ENCODE measurements at places on chromosomes 7 and 10.

GRCh38 chr7:99129001-99129400 lies 14.9 kb downstream of the SMURF1 start:
- no peak for DNase-seq

- DNase-seq: no peak
These were observed 91.5 kb upstream of the LRRC4 start for GRCh38 chr7:128122576-128123290.

DNA sequence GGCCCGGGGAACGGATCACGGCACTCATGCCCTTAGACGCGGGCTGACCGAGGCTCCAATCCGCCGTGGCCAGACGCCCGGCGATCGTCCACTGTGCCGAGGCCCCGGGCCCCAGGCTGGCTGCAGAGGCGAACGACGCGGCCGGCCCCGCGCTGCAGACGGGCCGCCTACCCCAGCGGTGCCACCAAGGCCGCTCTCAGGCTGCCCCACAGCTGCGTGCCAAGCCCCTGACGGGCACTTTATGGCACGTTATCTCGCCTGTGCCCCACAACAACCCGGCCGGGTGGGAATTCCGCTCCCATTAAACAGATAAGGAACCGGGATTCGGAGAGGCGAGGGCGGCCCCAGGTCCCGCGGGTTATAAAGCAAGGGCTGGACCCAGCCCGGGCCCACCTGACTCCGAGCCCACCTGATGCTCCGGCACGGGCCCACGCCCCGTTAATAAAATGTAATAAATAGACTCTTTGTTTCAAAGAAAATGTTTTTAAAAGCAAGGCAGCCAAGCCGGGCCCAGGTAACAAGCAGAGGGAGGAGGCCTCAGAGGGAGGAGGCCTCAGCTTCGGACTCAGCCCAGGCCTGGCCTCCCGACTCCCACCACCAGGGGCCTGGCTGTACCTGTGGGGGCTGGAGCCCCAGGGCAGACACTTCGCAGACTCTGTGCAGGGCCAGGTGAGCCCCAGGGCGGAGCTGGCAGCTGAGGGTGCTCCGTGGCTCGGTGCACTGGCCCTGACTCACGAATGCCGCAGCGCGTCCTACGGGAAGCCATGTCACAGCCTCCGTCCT lies 79.7 kb downstream of the FOXL3 start:
- DNase-seq: no peak

DNA sequence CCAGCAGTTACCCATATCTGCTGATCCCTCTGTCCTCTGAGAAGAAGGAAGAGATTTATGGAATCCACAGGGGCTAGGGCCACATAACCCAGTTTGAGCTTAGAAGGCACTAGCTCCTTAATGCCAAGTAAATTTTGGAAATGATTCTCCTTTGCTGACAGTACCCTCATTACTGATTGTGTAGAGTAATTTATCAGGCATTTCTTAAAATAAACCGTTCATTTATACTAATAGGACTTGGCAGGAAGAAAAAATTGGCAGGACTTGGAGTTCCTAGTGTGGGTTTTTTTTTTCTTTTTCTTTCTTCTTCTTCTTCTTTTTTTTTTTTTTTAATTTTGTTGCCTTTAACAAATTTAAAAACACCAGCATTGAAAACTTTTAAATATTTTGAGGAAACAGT lies 645.7 kb downstream of the SUGCT start:
- DNase-seq: no peak

GRCh38 chr10:110444004-110444337 lies 53.7 kb upstream of the DUSP5 start:
- DNase-seq: no peak

- DNase-seq: no peak
These were observed 102.3 kb upstream of the ARHGAP21 start for GRCh38 chr10:24826009-24826408.

- DNase-seq: no peak
These were observed 368.4 kb upstream of the PODXL start for GRCh38 chr7:131924857-131925256.

DNA sequence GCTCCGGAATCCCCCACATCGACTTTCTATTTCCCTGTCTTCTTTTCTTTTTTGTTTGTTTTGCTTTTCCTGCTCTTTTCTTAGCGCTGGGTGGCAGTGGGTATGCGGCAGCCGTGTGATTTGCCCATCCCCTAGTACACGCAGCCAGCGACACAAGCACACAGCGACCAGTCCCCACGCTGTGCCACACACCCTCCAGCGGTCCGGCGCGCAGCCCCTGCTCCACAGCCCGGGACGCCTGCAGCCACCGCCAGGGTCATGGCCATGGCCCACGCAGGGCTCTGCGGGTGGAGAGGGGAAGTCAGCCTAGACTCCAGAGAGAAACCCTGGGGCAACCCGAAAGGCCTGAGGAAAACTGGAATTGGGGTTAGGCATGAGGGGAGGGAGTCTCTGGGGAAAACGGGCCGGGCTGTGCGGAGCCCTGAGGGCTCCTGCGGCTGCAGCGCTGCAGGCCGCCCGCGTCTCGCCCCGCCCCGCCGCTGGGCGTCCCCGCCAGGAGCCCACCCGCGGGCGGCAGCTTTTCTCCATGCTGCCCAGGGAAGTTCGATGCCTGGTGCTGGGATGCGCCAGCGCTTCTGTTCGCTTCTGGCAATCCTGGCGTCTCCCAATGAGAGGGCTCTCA lies 2.5 kb downstream of the CHRM2 start:
- DNase-seq: peak; percentile 53

DNA sequence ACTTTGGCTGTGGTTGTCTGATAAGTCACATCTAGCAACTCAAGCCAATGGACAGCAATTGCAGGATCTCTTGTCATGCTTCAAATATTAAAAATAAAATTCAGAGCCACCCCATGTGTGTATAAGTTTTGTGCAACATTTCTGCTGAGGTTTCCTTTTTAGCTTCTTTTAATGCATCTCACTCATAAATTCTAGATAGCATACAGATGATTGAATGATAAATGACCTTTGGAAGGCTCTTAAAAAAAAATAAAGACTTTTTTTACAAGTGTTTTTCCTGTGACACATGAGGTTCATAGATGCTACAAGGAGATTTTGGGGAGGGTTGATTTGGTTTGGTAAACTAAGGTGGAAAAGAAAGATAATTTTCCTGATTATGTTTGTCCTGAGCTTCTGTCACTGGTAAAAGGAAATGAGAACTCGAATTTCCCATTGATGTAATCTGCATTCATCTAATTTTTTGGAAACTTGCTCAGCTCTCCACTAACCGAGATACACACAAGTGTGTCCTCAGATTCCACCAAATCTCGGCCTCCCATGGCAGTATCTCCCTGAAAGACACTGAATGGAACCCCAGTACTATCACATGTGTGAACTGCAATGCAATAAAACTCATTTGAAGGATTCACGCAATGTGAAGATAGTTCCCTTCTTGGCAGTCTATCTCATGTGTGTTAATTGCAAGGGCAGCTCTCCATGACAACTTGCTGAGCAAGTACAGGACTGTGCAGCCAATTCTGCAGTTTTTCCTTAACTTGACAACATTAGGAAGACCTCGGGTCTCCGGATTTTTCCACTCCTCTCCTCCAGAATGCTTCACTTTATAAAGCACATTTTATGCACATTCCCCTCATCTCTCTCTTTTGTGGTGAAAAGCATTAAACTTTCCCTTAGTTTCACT lies 185.4 kb upstream of the PFKP start:
- DNase-seq: no peak

- DNase-seq: no peak
These were observed 157.0 kb downstream of the ARID5B start for GRCh38 chr10:62058476-62058875.

- DNase-seq: peak; percentile 86
These were observed 20.4 kb upstream of the ANTXRL start for GRCh38 chr10:46266306-46266985.

DNA sequence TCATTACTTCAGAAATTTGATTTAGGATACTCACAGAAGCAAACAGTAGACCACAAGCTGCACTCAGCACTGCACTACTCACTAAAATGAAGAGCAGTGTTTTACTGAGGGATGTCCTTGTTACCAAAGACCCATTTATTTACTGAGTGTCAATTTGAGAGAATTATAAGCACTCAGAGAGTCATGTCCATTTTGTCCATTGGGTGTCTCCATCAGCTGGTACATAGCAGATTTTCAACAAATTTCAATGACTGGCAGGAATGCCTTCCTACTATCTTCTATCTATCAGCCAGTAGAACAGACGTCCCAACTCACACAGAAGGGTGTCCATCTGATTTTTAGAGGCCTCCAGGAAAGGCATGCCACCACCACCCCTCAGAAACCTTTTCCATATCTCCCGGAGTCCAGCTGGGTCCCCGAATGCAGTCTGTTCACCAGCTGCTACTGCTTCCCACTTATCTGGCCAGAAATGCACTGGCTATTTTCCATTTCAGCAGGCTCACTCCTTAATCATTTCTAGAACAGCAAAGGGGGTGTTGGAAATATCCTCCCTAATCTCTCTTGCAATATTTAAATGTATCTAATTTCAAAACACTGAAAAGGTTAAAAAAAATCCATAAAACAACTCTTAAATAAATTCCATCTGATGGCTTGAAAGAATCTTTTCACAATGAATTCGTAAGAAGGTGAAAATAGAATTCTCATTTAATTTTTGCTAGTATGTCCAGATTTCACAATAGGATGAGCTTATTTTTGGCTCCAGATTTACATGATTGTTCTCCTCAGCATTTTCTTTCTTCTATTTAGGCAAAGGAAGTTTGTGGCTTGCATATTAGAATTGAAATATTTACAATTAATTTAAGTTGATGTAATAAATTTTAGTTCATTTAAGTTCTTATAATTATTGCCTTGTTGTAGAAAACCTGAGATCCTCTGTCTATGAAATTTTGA lies 1164.0 kb upstream of the CELF2 start:
- peak; percentile 11 for DNase-seq
